ENCODE measurements at places on chromosomes 6 and 20.

DNA sequence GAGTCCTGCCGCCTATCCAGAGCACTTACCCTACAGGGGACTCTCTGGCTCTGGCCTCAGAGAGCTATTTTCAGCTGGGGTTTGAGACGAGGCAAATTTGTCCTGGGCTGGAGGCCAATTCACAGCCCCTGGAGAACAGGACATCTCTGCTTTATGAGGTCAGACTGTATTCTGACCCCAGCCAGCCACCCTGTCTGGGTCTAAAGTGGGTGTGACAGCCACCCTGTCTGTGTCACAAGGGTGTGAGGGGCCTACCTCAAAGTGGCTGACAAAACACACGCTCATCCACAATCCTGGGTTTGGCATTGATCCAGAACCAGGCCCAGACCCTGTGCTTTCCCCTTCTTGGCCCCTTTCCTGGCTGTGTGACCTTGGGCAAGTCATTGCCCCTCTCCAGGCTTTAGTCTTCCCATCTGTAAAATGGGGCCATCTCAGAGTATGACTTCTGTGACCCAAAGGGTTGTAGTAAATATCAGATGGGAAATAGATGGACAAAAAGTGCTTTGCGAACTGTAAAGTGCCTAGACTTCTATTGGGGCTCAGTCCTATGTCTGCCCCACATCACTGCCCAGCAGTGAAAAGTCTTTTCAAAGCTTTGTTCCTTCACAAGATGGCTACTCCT is 44.1 kb upstream of the TGM2 start:
- no peak for DNase-seq

DNA sequence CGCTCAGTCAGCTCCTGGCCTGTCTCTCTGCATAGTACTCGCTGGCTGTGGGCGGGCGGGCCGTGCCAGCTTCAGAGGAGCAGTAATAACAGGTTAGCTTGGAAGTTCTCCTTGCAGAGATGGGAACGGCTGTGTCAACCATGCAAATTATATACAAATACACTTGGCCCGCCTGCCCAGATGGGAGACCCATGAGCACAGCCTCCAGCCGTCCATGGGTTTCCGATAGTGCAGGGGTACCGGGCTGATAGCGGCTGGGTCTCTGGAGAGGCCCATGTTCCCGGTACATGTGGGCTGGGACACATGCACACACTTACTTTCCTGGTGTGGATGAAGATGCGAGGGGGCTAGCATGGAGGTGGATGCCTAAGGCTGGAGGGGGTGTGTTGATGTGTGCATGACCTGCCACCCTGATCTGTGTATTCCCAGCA is 12.8 kb upstream of the ZNF831 start:
- no peak for DNase-seq

- DNase-seq = no peak
Measured at GRCh38 chr6:1240766-1241318, 71.1 kb upstream of the FOXQ1 start.

- no peak for DNase-seq
Measured at GRCh38 chr20:50649590-50649989, 41.8 kb downstream of the RIPOR3 start.

DNA sequence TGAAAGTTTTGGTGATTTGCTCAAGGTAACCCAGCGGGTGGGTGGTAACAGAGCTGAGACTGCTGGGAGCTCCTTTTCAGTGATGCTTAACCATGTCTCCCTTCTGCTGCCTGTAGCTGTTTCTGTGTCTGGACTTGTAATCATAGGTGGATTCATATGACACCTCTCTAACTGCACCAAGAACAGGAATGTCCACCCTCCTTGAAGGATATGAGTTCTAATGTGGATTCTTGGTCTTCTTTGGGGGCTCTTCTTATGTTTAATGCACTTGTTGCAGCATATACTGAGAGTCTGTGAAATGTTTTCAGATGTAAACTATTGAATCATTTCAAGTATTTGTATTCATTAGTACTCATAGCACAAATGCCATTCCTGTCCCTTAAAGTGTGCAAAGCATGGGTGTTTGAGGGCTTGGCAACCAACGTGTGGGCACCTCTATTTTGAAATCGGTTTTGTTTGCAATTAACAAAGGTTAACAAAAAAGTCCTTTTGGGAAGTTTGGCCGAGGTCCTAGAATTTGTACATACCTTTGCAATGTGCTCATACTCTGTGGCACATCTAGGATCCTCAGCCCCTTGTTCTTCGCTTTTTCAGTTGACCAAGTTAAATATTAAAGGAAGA is 138.0 kb downstream of the SOX4 start:
- DNase-seq = no peak

DNA sequence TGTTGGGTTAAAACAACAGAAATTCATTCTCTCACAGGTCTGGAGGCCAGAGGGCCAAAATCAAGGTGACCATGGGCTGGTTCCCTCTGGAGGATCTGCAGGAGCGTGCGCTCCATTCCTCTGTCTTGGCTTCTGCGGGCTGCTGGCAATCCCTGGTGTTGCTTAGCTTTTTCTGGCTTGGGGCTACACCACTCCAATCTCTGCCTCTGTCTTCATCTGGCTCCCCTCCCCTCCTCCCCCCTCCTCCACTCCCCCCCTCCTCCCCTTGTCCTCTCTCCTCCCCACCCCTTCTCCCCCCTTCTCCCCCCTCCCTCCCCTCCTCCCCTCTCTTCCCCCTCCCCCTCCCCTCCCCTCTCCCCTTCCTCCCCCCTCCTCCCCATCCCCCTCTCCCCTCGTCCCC is 321.3 kb upstream of the ARID1B start:
- no peak for DNase-seq

GRCh38 chr6:127136786-127137185 is 18.3 kb downstream of the RSPO3 start:
- no peak for DNase-seq

DNA sequence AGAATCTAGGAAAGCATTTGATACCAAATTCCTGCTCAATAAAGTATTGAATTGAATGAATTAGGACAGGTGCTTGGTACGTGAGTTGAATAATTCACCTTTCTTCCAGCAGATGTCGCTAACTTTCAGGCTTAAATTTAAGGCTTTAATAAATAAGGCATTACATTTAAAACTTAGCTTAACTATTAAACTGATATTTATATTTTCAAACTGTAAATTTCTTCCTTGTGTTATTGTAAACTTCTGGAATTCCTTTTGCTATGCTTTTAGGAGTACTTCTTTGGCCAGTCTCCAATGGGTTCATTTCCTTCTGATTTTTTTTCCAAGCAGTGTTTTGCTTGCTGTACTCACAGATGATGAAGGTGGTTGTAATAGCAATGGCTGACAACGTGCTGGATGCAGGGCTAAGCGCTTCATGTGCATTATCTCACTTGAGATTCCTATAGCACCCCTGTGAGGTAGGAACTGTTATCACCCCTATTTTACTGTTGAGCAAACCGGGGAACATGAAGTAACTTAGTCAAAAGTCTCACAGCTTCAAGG is 71.3 kb upstream of the SLC2A12 start:
- peak; percentile 54 for DNase-seq

GRCh38 chr6:11492464-11493290 is 44.9 kb upstream of the TMEM170B start:
- no peak for DNase-seq

GRCh38 chr20:22381812-22382416 is 202.5 kb downstream of the FOXA2 start:
- DNase-seq = no peak

DNA sequence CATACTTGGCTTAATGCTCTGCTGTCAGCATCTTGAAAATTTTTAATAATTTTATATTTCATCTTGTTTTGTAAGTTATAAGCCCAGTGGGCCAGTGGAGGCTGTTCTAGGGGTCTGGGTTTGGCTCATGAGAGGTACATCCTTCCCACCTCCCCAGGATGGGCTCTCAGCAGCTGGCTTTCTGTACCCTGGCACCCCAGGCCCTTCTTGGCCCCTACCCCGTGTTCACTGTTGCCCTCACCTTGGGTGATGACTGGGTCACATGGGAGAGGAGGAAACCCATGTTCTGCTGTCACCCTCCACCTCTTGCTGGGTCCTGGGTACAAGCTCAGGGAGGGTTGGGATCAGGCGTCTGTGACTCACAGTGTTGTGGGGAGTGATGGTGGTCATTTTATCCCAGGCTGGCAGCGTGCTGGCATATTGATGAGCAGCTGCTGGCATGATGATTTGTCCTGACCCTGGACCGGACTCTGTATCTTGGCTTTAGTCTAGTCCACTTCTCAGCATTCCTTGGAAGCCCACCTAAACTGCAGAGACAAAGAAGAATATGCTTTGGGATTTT is 34.6 kb downstream of the SLC16A10 start:
- no peak for DNase-seq

GRCh38 chr6:134173366-134173725 is 120.9 kb upstream of the SLC2A12 start:
- no peak for DNase-seq

GRCh38 chr6:168149015-168149414 is 70.0 kb upstream of the FRMD1 start:
- DNase-seq = no peak

- no peak for DNase-seq
Measured at GRCh38 chr6:113627480-113627879, 229.7 kb upstream of the MARCKS start.

DNA sequence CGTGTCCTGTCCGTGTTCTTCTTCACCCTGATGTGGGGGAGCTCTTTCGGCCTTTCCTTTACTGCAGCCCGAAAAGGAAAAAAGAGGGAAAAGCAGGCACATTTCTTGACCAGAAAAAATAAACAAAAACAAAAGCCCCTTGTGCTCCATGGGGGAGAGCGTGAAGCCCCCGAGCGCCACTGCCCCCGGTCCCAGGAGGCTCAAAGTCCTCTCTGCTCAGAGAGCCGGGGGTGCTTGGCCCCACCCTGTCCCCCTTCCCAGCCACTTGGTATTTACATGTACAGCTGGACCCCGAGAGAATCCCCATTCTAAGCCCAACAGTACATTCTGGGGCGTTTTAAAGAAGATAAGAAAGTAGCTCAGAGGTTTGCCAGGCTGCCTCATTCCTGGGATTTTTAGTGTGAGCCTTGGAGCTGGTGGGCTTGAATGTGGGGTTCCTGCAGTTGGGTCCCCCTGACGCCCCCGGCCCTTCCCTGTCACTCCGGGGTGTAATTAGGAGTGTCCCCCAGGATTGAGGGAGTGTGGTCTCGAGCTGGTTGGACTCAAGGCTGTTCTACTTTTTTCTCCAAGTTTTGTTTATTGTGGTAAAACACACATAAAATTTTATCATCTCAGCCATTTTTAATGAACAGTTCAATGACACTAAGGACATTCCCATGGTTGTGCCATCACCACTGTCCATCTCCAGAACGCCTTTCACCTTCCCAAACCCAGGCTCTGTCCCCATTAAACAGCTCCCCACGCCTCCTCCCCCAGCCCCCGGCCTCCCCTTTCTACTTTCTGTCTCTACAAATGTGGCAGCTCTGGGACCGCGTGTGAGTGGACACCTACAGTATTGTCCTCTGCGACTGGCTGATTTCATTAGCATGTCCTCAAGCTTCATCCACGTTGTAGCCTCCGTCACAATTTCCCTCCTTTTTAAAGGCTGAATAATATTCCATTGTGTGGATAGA is 55.7 kb upstream of the BHLHE23 start:
- DNase-seq = no peak

DNA sequence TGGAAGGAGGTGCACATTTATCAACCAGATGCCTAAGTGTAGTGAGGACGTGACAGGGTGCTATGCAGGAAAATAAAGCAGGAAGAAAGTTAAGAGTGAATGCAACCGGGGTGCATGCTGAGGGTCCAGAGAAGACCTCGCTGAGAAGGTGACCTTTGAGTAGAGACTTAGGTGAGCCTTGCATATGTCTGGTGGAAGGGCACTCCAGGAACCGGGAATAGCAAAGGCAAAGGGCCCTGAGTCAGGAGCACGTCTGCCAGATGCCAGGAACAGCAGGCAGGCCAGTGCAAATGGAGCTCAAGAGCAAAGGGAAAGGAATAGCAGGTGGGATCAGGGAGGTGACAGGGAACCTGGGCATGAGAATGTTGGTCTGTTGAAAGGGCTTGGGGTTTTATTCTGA is 445.5 kb downstream of the PREX1 start:
- no peak for DNase-seq

GRCh38 chr6:161257793-161258457 is 15.9 kb downstream of the AGPAT4 start:
- no peak for DNase-seq

DNA sequence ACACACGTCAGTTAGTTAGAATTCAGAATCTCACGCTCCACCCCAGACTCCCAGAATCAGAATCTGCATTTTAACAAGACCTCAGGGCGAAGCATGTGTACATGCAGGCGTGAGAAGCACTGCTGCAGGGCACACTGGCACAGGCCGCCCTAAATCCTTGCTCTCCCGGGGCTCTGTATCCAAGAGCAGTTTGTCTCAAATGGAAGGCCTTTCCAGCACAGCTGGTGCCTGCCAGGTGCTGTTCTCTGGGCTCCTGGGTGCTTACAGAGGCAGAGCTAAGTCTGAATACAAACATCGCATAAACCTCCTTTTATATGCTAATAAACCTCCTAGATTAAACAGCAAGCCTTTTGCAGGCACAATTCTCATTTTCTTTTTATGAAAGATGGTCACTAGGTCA is 119.1 kb upstream of the CD93 start:
- no peak for DNase-seq

- no peak for DNase-seq
Measured at GRCh38 chr6:19268117-19268516, 569.1 kb upstream of the ID4 start.

DNA sequence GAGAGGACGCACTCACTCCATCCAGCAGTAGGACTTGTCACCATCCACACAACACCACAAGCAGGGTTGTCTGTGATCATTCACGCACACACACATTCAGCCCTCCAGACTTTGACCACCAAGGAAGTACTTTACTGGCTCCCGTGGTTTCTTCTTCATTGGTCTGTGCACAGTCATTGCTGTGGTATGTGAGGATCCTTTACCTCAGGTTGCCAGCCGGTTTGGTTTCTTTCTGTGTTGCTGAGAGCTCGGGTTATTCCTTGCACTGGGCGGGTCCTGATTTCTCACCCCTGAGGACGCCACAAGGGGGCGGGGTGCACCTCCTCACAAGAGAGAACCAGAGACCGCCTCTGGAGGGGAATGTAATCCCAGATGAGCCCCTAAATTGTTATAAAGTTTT is 11.2 kb downstream of the SLC35A1 start:
- no peak for DNase-seq

DNA sequence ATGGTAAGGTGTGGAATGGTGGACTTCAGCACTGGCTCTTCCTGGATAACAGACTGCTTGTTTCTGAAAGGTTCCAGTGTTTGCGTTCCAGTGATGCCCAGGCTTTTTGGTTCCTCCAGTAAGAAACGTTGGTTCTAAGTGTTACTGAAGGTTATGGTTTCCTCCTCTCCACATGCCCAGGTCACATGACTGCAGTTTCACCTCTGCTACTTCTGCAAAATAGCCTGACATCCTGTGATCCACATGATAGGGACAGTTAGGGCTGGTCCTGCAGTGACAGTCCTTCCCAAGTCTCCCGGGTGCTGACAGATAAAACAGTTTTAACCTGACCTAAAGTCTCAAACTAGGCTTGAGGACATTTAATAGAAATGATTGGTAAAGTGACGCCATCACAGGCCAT is 132.2 kb upstream of the CST7 start:
- DNase-seq = no peak

GRCh38 chr6:166469426-166469961 is 86.8 kb upstream of the MPC1 start:
- DNase-seq = no peak

DNA sequence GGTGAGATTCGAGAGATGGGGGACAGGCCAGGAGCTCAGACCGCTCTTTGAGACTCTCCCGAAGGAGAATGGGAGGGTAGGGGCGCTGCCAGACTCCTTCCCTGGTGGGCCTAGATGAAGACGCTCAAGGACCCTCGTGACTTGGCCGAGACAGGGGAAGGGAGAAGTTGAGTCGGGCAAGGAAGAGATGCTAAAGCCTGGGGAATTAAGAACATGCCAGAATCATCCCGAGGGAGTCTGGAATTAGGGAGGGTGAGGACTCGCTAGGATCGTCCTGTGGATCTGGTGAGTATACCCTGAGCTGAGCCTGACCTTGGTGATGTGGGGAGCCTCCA is 529 bp downstream of the UBE2C start:
- DNase-seq = no peak

All from NCI-H1105 (cell line).